ENCODE measurements at places on chromosomes 7 and 10.

GRCh38 chr7:82430500-82431465 lies 12.8 kb downstream of the CACNA2D1 start:
- H3K36me3 ChIP-seq = no peaks in the 10 kb centered on the region
- no peaks in the 10 kb centered on the region for H3K27me3 ChIP-seq
- no peak for DNase-seq
- H3K4me3 ChIP-seq = no peak overlapping the region

DNA sequence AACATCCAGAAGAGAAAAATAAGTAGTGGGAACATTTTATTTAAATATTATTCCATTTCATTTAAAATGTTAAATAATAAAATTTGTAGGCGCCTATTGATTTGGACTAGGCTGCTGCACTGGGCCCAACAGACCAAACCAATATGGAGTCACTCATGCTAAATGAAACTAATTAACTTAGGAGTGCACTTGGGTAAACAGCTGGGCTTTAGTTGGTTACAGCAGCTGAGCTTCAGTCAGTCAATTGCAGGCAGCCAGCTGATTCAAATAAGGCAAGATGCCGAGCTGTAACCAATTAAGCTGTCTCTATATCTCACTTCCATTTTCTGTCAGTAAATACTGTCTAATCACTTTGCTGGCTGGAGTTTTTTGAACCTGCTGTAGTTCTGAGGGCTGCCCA lies 102.1 kb upstream of the WDR11 start:
- H3K4me1 ChIP-seq = no peaks in the 10 kb centered on the region
- DNase-seq = no peak
- H3K4me3 ChIP-seq = no peak overlapping the region
- no peaks in the 10 kb centered on the region for H3K27me3 ChIP-seq

DNA sequence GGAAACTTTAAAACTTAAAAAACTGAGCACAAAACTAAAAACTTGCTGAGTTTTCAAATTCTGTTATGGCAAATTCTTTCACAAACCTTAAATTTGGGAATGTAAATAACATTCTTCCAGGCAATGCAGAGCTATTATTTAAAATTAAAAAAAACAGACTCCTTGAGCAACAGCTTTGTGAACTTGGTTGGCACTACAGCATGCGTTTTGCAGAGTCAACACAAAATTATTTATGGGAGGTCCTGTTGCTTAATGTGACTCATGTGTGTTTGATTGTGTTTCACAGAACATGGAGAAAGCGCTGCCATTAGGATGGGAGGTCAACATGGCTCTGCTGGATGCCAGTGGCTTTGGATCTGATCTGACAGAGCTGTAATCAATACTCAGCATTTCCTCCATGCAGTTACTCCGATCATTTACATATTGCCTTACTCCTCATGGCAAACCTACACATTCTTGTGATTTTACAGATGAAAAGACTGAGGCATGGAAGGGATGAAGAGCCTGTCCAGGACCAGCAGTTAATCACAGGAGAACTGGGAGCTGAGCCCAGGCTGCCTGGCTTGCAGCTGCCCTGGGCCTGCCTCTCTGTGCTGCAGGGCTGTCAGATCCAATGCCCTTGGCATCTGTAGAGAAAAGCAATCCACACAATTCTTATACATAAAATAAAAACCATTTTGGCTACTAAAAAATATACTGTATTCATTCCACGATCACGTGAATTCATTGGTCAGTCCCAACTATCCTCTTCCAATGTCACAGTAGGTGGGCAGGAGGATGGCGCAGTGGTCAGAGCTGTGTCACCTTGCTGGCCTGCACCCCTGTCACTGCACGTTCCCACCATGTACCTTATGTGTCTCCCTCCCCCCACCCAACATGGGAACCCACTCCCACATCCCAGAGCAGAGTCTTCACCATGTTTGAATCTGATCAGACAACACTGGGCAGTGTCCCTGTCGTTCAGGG lies 200.9 kb downstream of the CXCL12 start:
- DNase-seq = no peak
- no peaks in the 10 kb centered on the region for H3K4me1 ChIP-seq
- H3K36me3 ChIP-seq = no peaks in the 10 kb centered on the region
- no peak overlapping the region for H3K4me3 ChIP-seq

- no peak for DNase-seq
- no peaks in the 10 kb centered on the region for H3K4me1 ChIP-seq
- no peaks in the 10 kb centered on the region for H3K27me3 ChIP-seq
- no peak overlapping the region for H3K4me3 ChIP-seq
Measured at GRCh38 chr10:34966040-34966439, 124.1 kb downstream of the CUL2 start.

DNA sequence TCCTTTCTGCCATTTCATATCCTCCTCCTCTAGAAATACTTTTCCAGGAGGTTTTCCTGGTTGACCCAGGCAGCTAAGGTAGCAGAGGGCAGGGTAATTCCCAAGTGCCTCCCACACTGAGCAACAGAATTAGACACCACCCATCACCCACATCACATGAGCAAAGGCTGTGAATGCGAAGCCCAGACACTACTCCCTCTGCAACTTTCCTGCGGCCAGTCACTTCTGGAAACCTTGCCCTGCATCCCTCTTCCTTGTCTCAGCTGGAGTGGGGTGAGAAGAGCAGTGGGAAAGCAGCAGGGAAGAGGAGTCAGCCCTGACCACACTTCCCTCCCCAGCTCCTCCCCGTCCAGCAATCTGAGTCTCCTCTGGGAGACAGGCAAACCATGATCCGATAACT lies 15.2 kb downstream of the TMEM176B start:
- H3K27ac ChIP-seq = peak overlapping the region; percentile 81
- DNase-seq = no peak
- no peak overlapping the region for H3K4me3 ChIP-seq
- H3K4me1 ChIP-seq = peaks cover 4% of the 10 kb centered on the region
- H3K36me3 ChIP-seq = no peaks in the 10 kb centered on the region
- H3K27me3 ChIP-seq = no peaks in the 10 kb centered on the region

DNA sequence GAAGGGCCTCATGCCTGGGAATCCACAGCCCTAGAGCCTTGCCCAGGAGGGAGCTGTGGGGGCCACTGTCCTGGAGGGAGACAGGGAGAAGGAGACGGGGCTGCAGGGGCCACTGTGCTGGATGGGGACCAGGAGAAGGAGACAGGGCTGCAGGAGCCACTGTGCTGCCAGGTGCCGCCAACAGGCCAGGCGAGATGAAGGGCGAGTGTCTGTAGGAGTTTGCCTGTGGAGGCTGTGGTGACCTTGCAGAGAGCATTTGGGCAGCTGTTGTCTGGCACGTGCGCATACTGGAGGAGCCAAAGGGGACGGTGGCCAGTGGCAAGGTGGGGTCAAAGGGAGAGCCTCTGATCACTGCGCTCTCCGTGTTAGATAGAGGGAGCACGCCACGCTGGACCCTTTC lies 79.2 kb downstream of the NKX6-2 start:
- no peaks in the 10 kb centered on the region for H3K27me3 ChIP-seq
- H3K36me3 ChIP-seq = peaks cover 55% of the 10 kb centered on the region
- no peak for DNase-seq
- H3K4me1 ChIP-seq = no peaks in the 10 kb centered on the region

- H3K27ac ChIP-seq = no peak overlapping the region
- H3K4me1 ChIP-seq = no peaks in the 10 kb centered on the region
- H3K36me3 ChIP-seq = no peaks in the 10 kb centered on the region
- no peak for DNase-seq
- H3K4me3 ChIP-seq = no peak overlapping the region
- no peaks in the 10 kb centered on the region for H3K27me3 ChIP-seq
Measured at GRCh38 chr7:152735443-152736004, 24.0 kb upstream of the ACTR3B start.

- H3K27ac ChIP-seq = no peak overlapping the region
- no peaks in the 10 kb centered on the region for H3K4me1 ChIP-seq
- H3K36me3 ChIP-seq = no peaks in the 10 kb centered on the region
Measured at GRCh38 chr10:77400033-77400432, 237.6 kb downstream of the KCNMA1 start.
